ENCODE measurements at places on chromosomes 5 and 9.

- no peak for DNase-seq
These were observed 176.5 kb upstream of the CTNND2 start for GRCh38 chr5:12080761-12081160.

DNA sequence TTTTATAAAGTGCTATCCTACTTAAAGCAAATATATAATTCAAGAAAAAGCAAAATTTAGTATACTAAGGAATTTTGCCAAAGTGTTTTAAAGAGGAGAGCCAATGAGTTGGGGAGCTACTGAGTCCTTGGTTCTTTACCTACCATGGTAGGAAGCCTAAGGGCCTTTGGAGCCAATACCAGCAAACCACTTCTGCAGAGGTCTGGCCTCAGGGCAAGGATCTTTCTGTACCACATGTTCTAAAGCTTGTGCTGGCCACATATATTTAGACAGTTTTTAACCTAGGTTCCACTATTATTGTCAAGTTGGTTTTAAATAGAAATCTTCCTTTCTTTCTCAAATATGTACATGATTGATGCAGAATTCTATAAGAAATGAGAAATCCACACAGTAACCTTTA is 172.3 kb upstream of the NREP start:
- DNase-seq: no peak

GRCh38 chr5:173888473-173889131 is 453 bp downstream of the CPEB4 start:
- DNase-seq: no peak

- no peak for DNase-seq
These were observed 196.6 kb upstream of the OTULINL start for GRCh38 chr5:14385019-14385418.

DNA sequence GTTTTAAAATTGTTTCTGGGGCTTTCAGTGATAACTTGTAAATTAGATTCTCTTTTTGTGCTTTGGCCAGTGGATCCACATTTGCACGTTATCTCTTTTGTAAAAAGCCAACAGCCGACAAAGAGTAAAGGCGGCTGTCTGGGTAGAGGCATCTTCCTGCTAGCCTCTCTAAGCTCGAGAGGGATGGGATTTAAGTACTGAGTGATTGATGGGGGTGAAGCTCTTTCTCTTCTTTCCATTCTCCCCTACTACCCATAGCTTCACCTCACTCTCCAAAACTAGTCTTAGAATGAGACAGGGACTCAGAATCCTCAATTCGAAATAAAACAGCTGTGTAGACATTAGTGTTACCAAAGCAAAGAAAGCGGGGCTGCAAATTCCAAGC is 3.4 kb downstream of the PBX3 start:
- DNase-seq: no peak

DNA sequence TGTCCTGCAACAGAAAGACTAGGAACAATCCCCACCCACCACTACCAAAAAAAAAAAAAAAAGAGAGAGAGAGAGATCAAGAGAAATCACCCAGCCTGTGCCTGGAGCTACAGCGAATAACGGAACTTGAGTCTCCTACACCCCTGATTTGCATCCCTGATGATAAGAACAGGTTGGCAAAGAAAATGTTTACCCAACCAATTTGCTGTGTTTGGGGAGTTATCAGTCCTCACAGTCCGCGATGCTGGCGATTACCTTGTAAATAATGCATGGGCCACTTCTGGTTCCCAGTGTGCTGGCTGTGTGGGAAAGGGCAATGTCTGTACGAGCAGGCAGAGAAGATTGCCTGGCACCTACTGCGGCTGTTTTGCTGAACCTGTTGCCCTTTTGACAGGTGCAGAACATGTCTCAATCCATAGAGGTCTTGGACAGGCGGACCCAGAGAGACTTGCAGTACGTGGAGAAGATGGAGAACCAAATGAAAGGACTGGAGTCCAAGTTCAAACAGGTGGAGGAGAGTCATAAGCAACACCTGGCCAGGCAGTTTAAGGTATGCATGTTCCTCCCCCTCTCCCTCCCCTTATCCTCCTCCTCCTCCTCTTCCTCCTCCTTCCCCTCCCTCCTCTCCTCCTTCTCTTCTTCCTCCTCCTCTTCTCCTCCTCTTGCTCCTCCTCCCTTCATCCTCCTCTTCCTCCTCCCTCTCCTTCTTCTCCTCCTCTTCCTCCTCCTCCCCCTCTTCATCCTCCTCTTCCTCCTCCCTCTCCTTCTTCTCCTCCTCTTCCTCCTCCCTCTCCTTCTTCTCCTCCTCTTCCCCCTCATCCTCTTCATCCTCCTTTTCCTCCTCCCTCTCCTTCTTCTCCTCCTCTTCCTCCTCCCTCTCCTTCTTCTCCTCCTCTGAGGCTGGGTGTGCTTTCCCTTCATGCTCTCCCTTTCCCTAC is 8.3 kb downstream of the OLFM1 start:
- no peak for DNase-seq
